ENCODE measurements at places on chromosomes 2 and 18. TPM values are rescaled to one million over a fixed set of nuclear protein-coding genes. Genes with fewer than 3 reads are reported as not detected.

The DPYSL5 gene
- total RNA-seq: 0.31 TPM

GRCh38 chr2:75003773-75004172 is 45.3 kb downstream of the POLE4 start:
- no peaks in the 10 kb centered on the region for H3K27me3 ChIP-seq
- no peaks in the 10 kb centered on the region for H3K36me3 ChIP-seq
- no peak for DNase-seq
- no peaks in the 10 kb centered on the region for H3K4me1 ChIP-seq
- no peak overlapping the region for H3K27ac ChIP-seq
- H3K4me3 ChIP-seq: no peak overlapping the region

- H3K27ac ChIP-seq: no peak overlapping the region
- H3K4me3 ChIP-seq: no peak overlapping the region
- no peak for DNase-seq
- H3K36me3 ChIP-seq: no peaks in the 10 kb centered on the region
- no peaks in the 10 kb centered on the region for H3K27me3 ChIP-seq
Measured at GRCh38 chr2:102317715-102318114, 6.4 kb downstream of the IL1RL1 start.

- H3K36me3 ChIP-seq: no peaks in the 10 kb centered on the region
- H3K27me3 ChIP-seq: no peaks in the 10 kb centered on the region
- no peak for DNase-seq
- H3K4me3 ChIP-seq: no peak overlapping the region
- H3K4me1 ChIP-seq: no peaks in the 10 kb centered on the region
- H3K27ac ChIP-seq: no peak overlapping the region
Measured at GRCh38 chr2:218618102-218618860, 10.6 kb downstream of the PLCD4 start.

- H3K4me3 ChIP-seq: no peak overlapping the region
- no peaks in the 10 kb centered on the region for H3K27me3 ChIP-seq
- H3K4me1 ChIP-seq: no peaks in the 10 kb centered on the region
- no peak overlapping the region for H3K27ac ChIP-seq
Measured at GRCh38 chr2:157592374-157592773, 36.3 kb downstream of the ACVR1C start.

The LIMS3 gene
- total RNA-seq: 2.6 TPM

- H3K27ac ChIP-seq: no peak overlapping the region
- no peak overlapping the region for H3K4me3 ChIP-seq
Measured at GRCh38 chr18:22585821-22586220, 168.1 kb upstream of the CTAGE1 start.

- H3K27me3 ChIP-seq: no peaks in the 10 kb centered on the region
- DNase-seq: peak; percentile 61
- H3K4me3 ChIP-seq: no peak overlapping the region
- no peak overlapping the region for H3K27ac ChIP-seq
Measured at GRCh38 chr18:45993438-45993837, 26.3 kb upstream of the EPG5 start.

The KLHL30 gene
- total RNA-seq: 0.26 TPM
